ENCODE measurements at places on chromosomes 16 and 17.

DNA sequence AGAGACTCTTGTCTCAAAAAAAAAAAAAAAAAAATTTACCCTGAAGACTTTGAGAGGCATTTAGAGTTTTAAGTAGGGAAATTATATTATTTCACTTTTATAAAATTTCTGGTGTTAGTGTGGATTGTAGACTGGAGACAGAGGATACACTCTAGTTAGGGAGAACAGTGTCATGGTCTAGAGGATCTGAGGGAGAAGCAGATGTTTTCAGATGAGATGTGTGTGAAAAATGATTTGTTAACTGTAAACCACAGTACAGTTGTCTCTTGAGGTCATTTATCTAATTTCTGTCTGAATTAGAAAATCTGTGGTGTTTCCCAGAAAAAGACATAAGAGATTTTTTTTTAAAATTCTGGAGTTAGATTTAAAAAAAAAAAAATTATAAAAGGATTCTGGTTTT, 54.8 kb downstream of the NUP88 start:
- no peak for DNase-seq

DNA sequence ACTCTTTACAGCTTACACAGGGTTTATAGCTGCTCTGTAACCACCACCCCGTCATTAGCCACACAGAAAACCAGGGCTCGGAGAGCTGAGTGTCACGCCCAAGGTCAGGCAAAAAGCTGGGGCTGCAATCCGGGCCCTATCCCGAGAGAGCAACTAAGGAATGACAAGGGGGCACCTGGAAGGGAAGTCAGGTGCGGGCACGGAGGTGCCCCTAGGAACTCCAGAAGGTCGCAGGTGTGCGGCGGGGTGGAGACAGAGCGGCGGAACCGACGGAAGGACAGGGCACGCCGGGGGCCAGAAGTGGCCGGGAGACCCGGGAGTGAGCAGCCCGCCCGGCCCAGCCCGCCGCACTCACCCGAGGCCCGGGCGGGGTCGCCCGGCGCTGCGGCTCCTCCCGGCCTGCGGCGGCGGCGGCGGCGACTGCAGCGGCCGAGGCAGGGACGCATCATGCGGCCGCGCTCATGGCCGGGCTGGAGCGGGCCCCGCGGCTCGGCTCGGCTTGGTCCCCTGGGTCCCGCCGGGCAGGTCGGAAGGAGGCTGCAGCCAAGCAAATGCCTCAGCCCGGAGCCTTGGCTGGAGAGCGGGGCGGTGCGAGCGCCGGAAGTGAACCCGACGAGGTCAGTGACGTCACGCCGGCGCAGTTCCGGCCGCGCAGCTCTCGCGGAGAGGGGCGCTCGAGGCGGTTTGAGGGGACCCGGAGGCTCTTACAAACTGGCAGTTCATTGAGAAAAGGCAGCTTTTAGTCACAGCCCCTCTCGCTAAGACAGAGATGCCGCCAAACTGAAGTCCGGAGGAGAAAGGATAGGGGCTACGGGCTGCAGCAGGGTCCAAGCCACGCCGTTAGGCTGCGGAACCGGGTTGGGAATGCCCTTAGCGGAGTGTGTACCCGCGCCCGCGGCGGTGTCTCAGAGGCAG, at the start of gene ZDHHC7:
ZDHHC7 (minus strand) TSS at position 605 of the 915 bp plus-strand sequence. CDS start 20,917 bp downstream, outside the sequence.
- DNase-seq = peak; percentile 87

DNA sequence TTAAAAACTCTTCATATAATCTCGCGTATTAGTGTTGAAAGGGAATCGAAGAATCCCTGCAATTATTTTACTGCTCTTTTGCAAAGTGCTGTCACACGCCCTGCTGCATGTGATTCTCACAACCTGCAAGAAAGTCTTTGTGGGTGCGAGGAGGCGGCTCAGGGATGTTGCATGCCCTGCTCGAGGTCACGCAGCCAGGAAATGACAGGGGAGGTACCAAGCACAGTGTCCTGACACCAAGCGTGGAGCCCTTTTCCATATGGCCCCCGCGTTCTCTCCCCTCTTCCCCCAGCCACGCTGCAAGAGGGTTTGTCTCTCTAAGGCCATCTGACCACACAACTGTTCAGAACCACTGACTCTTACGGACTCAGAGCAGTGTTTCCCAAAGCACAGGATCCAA, 37.6 kb downstream of the OR3A1 start:
- DNase-seq = no peak

GRCh38 chr16:87227296-87227951, 89.8 kb downstream of the C16orf95 start:
- DNase-seq = no peak

DNA sequence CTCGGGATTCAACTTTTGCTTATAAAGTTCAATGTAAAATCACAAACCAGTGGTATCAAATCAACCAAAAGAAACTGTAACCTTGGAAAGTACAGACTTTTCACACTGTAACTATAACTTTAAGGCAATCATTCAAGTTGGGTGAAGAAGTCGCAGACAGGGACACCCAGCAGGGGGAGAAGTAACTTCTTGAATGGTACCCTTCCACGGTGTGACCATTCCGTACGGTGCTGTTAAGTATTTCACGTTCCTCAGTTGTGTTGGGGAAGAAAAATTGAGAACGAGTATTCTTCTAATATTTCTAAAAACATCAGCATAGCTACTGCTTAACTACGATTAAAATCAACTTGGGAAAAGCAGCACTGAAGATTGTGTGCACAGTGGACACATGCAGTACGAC, 55.8 kb downstream of the MYH10 start:
- DNase-seq = no peak

- DNase-seq = no peak
These were observed 5.2 kb downstream of the USP7 start for GRCh38 chr16:8958344-8959167.

DNA sequence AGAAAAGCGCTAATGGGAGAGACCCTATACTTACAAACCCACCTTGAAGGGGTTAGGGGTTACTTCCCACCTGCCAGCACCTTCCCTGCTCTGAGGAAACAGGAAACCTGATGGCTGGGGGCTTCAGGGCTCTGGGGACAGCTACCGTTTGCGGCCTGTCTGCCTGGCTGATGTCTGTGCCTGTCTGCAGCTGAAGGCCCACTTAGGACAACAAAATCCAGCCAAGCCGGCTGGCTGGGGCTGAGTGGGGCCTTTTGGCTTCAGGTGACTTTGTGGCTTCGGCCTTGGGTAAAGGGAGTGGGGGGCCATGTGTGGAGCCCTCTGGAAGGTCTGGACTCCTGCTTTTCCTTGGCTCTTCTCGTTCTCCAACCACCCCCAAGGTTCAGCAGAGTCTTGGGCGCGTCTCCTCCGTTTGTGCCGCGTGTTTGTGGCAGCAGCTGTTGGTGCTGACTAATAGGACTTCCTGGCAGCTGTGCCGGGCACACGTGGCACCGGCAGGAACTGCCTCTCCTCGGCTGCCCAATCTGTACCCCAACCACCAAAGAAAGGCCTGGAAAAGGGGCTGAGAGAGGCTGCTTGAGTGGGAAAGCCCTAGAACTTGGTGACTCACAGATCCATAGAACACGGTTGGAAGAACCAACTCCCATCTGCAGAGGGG, 186.7 kb downstream of the MSI2 start:
- DNase-seq = peak; percentile 67

GRCh38 chr17:59839651-59840328, 53.0 kb downstream of the TUBD1 start:
- no peak for DNase-seq

DNA sequence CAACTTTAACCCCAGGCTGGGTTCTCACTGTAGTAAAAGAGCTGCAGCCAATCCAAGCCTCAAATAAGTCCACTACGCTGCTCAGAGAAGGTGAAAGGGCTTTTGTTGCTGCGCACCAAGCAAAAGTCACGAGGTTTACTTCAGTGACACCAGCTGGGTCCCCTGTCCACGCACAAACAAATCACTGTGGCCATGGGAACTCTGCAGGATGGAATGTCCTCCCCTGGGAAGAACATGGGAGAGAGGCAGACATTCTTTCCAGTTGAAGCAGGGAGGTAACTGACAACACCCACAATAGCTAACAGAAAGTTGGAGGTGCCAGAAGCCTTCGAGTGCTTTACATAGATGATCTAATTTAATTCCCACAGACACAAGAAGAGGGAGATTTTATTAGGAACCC, 181.9 kb downstream of the PMP22 start:
- DNase-seq = no peak

DNA sequence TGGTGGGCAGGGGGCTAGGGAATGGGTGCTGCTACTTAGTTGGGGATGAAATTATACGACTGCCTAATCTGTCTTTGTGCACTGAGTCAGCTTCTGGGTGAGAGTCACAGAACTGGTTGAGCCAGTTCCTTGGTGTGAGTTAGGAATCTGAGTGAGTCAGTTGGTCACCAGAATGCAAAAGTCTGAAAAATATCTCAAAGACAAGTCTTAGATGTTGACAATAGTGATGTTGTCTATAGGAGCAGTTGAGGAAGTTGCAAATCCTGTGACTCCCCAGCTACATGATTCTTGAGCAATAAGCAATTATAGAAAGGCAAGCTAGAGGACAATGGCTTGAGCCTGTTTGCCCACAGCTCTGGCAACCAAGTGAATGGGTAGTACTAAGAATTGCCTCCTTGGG, 399.2 kb downstream of the CNTNAP4 start:
- DNase-seq = no peak

- no peak for DNase-seq
These were observed 25.3 kb downstream of the VWA3A start for GRCh38 chr16:22117609-22118008.

DNA sequence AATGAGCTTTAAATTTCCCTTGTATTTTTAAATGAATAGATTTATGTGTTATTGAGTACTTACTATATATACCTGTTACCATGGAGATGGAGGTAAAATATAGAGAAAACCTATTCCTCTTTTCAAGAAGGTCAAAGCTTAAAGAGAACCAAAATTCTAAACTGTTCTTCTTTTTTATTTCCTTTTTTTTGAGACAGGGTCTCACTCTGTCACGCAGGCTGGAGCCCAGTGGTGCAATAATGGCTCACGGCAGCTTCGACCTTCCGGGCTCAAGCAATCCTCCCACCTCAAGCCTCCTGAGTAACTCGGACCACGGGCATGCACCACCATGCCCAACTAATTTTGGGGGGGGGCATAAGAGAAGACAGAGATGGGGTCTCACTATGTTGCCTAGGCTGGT, 25.0 kb upstream of the TMEM97 start:
- DNase-seq = no peak

DNA sequence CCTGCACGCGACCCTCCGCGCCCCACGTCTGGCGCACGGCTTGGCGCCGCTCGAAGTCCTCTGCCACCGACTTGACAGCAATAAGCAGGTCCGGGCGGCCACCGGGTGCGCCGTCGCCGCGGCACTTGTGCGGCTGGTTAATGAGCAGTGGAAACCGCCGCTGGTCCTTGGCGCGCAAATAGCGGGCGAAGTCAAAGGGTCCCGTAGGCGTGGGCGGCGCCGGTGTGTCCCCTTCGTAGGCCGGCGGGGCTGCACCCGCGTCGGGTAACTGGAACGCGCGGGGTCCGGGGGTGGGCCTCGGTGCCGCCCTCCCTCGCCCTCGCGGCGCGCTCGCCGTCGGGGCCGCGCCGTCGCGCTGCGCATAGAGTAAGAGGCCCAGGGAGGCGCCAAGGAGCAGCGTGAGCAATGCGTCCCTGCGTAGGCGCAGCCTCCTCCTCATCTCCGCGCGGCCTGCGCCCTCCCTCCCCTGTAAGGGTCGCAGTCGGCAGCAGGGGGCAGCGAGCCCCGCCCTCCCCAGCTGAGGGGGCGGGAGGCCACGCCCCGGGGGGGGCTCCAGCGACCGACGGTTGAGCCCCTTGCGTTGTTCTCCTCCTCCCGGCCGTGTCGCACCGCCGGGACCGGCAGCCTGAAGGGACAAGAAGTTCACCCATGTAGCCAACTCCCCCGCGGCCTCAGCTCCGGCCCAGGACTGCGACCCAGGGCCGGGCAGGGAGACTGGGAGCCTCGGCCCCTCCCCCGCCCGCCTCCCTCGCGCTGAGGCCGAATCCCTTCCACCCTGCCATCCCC, 558 bp downstream of the B3GNT9 start:
- peak; percentile 56 for DNase-seq

DNA sequence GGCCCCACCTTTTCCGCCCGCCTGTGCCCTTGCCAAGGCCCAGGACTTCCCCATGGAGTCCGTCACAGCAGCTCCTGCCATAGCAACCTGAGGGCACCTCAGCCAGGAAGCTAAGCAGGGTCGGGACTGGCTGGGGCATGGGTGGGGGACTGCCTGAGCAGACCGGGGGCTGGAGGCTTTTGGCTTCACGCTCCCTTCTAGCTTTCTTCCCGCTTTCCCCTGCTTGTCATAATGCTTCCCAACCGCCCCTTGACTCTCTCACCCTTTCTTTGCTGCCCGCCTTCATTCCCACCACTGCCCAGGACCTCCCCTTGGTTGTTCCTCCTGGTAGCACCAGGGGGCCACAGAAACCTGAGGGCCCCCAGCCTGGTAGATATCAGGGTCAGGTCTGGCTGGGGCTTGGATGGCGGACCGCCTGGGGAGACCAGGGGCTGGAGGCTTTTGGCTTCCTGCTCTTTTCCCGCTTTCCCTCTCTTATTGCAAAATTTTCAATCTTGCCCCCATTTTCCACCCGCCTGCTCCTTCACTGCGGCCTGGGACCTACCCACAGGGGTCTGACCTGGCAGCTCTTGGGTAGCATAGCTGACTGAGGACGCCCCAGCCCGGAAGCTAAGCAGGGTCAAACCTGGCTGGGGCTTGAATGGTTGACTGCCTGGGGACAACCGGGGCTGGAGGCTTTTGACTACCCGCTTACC, 2287.7 kb downstream of the TP53TG3F start:
- DNase-seq = no peak

DNA sequence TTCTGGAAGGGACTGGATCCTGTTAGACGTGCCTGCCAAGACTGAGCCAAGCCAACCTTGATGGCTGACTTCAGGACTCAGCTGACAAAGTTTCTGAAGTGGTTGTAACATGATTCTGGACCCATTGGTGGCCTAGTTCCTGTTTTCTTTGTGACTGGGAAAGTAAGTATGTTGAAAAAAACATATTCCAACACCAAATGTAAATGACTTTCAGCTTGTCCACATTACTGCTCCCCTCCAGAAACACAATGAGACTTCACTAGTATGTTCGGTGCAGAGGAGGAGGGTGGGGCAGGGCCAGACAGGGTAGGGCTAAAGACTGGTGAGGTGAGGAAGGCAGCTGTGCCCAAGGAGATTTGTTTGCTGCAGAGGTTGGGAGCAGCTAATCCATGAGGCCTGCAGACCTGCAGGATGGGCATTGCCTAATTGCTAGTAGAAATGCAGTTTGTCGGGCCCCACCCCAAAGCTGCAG, 26.4 kb downstream of the NMT1 start:
- DNase-seq = no peak

DNA sequence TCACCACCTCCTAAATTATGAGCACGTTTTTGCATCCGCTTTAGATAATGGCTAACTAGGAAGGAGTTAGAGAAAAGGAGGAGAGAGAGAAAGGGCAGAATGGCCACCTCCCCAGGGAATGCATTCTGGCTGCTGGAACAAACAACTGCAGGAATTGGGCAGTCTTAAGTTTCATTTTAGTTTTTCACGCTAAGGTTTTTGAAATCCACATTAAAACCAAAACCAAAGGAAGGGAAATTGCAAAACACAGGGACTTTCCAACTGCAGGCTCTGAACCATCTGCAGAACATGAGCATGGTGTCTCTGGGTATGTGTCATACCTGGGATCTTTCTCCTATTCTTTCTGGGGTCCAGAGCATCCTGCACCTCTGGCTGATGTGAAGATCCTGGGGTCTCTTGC, 12.1 kb upstream of the CCL8 start:
- no peak for DNase-seq

- DNase-seq = no peak
These were observed 105.8 kb upstream of the METRNL start for GRCh38 chr17:82973456-82974135.

GRCh38 chr16:77304134-77304533, 104.9 kb downstream of the SYCE1L start:
- no peak for DNase-seq

GRCh38 chr17:17636272-17636885, 44.9 kb upstream of the PEMT start:
- no peak for DNase-seq

- no peak for DNase-seq
These were observed 938 bp downstream of the NCOR1 start for GRCh38 chr17:16214190-16215001.

Data from stimulated activated CD4-positive, alpha-beta T cell treated with anti-CD3 and anti-CD28 coated beads, Interleukin-4, amount 100 ng/mL, for 1 hour (primary cell).